Fibroblast of the aortic adventitia (primary cell): ENCODE measurements at places on chromosomes 13 and 19.

DNA sequence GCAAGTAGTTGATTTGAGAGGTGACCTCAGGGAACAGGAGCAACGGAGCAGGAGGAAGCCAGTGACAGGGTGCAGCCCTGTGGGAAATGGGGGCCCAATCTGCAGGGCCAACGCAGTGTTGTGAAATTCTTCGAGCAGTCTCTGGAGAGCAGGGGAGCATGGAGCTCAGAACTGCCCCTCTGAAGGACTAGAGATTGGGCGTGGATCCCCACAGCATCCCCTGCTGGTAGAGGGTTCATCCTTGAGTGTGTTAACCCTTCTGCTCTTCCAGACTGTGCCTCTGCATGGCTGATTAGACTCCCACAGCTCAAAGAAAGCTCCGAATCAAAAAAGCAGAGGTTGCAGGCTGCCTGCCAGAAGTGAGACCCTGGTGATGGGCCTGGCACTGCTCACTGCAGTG is 77.9 kb upstream of the UQCRFS1 start:
- no peak for DNase-seq

DNA sequence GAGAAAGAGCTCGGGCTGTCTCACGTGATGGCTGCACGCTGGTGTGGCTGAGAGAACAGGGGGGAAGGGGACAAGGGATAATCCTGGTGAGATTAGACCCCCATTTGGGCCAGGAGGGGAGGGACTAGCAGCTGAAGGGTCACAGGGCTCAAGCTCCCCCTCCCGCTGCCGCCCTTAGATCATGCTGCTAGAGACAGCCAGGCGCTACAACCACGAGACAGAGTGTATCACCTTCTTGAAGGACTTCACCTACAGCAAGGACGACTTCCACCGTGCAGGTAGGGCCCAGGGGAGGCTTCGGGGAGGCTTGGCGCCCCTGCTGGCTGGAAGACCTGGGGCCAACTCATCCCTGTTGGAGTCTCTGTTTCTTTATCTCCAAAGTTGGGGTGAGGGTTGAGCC is 3.3 kb downstream of the NR1H2 start:
- DNase-seq: no peak

- DNase-seq: no peak
Observed at GRCh38 chr13:29907670-29908069, 57.3 kb upstream of the UBL3 start.

DNA sequence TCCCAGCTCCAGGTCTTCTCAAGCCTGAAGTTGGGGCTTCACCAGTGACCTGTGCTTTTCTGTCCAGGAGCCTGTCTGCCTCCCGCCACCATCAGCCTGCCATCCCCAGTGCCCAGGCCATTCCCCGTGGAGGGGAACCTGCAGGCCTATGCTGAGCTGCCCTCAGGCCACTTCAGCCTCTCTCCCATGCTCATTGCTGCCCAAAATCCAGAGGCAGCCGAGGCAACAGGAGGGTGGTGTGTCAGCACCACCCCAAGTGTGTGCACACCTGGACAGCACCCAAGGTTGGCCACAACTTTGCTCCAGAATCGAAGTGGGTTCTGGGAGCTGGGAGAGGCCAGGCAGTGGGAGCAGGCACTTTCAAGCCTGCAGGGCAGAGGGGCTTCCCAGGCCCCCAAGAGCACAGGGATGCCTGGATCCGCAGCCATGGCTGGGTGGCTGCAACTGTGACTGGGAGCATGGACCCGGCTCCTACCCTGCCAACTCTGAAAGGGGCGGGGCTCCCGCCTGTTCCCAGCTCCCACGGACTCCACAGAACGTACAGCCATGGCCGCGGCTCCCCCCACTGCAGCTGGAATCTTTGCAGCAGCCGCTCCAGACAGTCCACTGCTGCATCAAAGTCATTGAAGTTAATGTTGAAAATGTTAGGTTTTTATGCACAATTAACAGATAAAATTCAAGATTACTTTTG is 1747.0 kb downstream of the OLFM4 start:
- no peak for DNase-seq

GRCh38 chr13:42259515-42259914 is 12.4 kb upstream of the AKAP11 start:
- no peak for DNase-seq

GRCh38 chr13:77565635-77566034 is 30.1 kb downstream of the SCEL start:
- DNase-seq: peak; percentile 59

GRCh38 chr13:110347088-110347487 is 40.0 kb downstream of the COL4A2 start:
- no peak for DNase-seq

DNA sequence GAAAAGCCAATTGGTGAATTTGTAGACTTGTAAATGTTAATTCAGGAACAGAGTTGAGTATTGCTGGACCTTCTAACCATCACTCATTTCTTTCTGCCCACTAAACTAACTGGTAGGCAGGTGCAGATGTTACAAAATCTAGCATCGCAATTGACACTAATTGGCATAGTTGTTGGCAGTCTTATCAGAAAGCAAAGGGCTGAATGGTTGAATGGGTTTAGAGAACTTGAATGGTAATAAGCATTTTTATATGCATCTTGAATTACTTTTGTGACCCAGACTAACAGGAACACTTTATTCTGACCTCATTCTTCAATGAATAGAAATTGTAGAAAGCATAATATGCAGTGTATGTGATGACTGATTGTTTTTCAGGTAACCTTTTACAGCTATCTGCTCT is 189.1 kb downstream of the GGACT start:
- DNase-seq: no peak

GRCh38 chr13:107069108-107069776 is 501.3 kb upstream of the ARGLU1 start:
- no peak for DNase-seq

GRCh38 chr13:99955747-99956472 is 15.7 kb downstream of the ZIC5 start:
- DNase-seq: peak; percentile 51

GRCh38 chr19:52094526-52095130 is 937 bp downstream of the ZNF841 start:
- peak; percentile 1 for DNase-seq

DNA sequence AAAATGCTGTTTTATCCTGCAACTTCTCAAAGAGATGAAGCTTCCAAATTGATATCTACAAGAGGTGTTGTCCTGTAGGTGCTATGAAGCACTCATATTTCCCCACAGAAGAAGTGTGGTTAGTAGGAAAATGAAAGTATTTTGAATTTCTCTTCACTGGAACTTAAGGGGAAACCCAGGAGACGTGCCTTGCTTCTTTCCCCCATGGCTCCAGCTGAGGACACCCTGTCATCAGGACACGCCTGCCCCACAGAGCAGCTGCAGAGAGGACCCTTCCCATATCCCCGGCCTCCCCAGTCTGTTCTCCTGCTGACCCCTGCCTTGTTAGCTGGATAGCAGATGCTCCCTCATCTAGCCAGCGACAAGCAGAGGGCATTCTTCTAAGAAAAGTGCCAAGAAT is 371.3 kb downstream of the COG6 start:
- no peak for DNase-seq

GRCh38 chr13:80040196-80040980 is 300.5 kb downstream of the SPRY2 start:
- peak; percentile 95 for DNase-seq
